ENCODE measurements at places on chromosomes 6 and 20.

DNA sequence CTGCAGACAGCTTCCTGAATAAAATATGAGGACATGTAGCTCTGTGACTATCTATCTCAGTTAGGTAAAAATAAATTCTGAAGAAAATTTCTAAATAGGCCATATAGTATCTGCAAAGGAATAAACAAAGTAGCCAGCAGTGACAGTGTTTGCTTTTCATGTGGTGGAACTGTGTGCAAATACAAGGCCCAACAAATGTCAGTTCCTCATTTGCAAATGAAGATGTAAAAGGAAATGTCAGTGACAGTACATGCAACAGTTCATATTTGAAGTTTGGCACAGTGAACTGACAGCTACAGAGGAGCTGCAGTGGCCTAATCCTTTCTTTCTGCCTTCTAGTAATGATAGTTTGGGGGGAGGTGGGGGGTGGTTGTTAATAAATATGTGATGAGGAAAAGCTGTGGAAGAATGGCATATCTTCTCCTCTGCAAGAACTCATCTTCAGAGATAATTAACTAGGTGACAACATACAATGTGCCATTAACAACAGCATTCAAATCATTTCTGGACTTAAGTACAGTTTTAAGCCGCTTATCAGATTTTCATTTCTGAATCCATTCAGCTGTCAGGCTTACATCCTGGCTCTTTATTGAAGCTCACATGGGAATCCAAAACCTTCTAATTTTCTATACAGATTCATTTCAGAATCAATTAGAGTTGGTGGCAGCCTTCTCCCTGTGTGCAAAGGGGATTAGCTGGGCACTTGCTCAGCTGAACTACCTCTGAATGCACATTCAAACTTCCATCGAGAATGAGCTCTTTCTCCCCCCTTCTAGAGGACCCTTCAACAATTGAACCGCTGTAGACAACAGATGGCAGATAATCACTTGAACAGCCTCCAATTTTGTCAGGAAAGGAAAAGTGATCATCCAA lies 1059.0 kb upstream of the EPHA7 start:
- no peak for DNase-seq

GRCh38 chr20:62805155-62805710 lies 598 bp downstream of the OGFR start:
- DNase-seq, result no peak

DNA sequence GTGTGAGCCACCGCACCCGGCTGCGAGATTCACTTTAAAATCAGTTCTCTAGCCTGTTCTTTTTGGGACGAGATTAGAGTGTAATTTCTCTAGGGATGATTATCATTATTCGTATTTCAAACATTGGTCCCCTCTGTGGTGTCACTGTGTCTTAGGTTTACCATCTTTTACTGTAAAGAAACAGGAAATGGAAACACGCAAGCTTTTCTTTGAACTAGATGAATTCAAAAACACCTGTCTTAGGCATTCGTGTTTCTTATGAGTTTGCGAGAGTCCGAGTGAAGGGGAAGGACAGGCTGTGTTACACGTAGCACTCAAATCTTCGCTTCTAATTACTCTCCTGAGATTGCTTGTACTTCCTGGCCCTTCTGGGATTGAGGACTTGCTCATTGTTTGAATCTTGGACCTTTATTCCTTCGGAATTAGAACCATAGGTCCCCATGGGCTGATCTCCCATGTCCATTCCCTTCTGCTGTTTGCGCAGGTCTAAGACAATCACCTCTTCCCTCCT lies 61.6 kb downstream of the PHACTR2 start:
- no peak for DNase-seq

- DNase-seq, result no peak
Observed at GRCh38 chr20:49593466-49594142, 25.7 kb upstream of the PTGIS start.

- DNase-seq, result no peak
Observed at GRCh38 chr6:73236144-73236750, 11.0 kb upstream of the KHDC1L start.

DNA sequence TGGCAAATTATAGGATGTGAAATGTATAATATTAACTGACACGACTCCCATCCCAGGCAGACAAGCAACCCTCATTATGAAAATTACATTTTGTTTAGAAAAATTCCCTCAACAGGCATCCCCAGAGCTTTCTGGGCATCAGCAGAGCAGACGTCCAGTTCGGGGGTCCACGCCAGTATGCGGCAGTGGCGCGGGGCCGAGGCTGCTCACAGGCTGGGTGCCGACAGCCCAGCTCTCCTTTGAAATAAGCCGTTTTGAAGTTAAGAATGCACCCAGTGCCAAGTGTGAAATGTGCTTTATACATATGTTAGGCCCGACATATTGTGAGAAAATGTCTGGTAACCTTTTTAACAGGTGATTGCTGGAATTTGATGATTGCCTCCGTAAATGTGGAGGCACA lies 50.4 kb downstream of the RPP40 start:
- DNase-seq, result no peak

- no peak for DNase-seq
Observed at GRCh38 chr20:19274412-19275015, 62.1 kb downstream of the SLC24A3 start.

DNA sequence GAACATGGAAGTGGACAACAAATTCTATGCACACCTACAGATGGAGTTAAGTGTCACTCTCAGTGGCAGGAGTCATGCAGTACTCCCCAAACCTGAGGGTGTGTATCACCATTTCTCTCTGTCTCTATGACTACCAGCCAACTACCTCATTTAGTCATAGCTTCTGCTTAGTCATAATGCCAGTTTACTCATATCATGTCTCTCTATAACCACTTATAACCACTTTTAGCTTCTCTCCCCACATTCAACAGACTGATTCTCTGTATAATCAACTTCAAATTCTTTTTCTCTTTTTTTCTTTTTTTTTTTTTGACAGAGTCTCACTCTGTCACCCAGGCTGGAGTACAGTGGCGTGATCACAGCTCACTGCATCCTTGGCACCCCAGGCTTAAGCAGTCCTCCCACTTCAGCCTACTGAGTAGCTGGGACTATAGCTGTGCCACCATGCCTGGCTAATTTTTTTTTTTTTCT lies 13.8 kb upstream of the GTF3C6 start:
- DNase-seq, result no peak

Data from iPS DF 6.9 (cell line).